Stimulated activated CD4-positive, alpha-beta T cell treated with anti-CD3 and anti-CD28 coated beads, Interleukin-2, amount 100 ng/mL, for 24 hours (primary cell): ENCODE measurements at places on chromosomes 1 and 21.

- no peak for DNase-seq
These were observed 94.0 kb downstream of the ST6GALNAC5 start for GRCh38 chr1:76961181-76961819.

DNA sequence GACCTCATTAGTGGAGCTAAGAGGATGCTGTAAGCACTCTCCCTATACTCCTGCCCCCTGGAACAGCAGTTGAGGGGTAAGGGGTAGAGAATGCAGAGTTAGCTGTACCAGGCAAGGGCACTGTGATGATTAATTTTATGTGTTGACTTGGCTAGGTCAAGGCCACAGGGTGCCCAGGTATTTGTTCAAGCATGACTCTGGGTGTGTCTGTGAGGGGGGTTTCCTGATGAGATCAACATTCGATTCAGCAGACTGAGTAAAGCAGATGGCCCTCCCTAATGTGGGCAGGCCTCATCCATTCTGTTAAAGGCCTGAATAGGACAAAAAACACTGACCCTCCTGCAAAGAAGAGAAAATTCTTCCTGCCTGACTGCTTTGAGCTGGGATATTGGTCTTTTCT, 110.8 kb downstream of the KCND3 start:
- DNase-seq: no peak

DNA sequence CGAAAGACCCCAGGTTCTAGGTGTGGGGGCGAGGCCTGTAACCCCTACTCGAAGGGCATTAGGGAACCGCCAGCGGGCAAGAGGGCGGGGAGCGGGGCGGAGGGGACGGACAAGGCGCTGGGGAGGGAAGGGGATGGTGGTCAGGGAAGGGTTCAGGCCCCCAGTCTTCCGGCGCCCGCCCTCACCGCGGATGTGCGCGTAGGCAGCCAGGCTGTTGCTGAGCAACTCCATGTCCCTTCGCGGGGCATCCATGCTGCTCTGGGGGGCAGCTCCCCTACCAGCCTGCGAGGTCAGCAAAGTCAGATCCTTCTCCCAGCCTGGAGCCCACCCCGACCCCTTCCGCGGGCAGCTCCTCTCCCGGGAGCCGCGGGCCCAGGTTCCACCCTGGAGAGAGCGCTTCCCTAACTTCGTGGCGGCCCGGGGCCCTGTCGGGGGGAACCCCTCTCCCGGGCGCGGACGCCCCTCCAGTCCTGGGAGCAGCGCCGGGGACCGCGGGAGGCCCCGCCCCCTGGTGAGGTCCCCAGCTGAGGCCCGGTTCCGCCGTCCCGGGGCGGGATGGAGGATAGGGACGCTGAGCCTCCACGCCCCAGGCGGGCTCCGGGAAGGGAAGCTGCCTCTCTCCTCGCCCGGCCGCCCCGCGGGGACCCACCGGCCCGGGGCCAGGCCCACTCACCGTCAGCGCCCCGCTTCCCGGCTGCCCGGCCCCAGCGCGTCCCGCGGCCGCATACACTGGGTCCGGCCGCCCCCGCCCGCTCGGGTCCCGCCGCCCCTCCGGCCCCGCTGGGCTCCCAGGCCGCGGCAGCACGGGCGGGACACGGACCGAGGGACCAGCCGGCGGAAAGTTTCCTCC, 434 bp downstream of the EVA1B start:
- DNase-seq: peak; percentile 46

DNA sequence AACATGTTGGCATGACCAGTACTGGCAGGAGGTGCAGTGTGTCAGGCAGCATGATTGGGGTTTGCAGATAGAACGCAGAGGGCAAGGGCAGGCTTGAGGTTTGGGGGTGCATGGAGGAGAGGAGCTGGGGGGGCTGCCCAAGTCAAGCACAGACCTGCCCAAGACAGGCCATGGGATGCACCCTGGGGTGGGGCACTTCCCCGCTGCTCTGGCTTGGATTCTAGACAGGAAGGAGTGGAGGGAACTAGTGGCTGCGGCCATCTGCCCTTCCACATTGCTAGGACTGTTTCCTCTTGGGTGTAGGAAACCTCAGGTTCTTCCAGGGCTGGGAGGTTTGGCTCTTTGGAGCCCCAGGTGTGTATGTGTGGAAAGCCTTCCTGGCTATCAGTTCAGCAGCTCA, 3.0 kb downstream of the PDXK start:
- no peak for DNase-seq

GRCh38 chr1:237201155-237201554, 159.2 kb downstream of the RYR2 start:
- DNase-seq: no peak

- no peak for DNase-seq
These were observed 4.5 kb upstream of the LEFTY2 start for GRCh38 chr1:225945564-225945963.
